ENCODE measurements at places on chromosomes 2 and 18.

DNA sequence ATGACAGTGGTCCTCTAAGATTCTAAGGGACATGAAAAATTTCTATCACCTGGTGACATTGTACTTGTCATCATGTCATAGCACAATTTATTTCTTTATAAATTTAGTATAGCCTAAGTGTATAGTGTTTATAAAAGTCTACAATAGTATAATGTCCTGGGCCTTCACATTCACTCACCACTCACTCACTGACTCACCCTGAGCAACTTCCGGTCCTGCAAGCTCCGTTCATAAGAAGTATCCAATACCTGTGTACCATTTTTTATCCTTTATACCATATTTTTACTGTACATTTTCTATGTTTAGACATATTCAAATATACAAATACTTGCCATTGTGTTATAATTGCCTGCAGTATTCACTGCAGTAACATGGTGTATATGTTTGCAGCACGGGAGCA is 72.8 kb upstream of the DSEL start:
- DNase-seq = no peak

- DNase-seq = no peak
These were observed 232.1 kb downstream of the LOXHD1 start for GRCh38 chr18:46424898-46425297.

GRCh38 chr2:46656640-46657039 is 177.3 kb downstream of the TMEM247 start:
- DNase-seq = no peak

DNA sequence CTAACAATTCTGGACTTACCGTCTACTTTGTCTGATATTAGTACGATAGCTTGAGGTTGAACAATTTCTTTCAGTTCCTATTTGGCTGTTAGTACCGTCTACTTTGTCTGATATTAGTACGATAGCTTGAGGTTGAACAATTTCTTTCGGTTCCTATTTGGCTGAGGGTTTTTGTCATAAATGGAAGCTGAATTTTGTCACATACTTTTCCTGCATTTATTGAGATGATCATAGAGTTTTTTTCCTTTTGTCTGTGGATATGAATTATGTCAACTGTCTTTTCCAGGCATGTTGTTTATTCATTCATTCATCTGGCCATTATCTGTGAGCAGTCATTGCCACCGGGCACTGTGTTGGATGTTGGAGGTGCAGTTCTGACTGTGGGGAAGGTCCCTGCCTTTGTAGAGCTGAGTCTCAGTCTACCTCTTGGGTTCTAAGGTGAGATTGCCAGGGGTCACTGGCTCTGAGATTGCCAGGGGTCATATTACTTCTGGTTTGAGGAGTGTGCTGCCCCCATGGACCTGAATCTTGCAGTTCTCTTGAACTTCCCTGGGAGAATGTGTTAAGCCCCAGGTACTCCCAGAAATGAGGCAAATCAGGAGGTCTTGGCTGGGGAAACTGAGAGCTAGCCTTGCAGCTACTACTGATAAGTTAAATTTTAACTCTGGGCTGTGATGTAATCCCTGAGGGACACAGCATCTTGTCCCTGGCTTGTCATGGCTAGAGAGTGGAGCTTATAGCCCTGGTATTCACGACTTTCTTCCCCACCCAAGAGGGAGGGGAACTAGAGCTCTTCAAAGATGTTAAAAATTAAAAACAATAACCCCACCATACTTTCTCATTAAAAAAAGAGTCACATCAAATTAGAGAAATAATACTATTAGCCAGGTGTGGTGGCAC is 89.1 kb upstream of the MBOAT2 start:
- DNase-seq = no peak

- DNase-seq = peak; percentile 70
These were observed 31.1 kb upstream of the SATB2 start for GRCh38 chr2:199488772-199489400.

DNA sequence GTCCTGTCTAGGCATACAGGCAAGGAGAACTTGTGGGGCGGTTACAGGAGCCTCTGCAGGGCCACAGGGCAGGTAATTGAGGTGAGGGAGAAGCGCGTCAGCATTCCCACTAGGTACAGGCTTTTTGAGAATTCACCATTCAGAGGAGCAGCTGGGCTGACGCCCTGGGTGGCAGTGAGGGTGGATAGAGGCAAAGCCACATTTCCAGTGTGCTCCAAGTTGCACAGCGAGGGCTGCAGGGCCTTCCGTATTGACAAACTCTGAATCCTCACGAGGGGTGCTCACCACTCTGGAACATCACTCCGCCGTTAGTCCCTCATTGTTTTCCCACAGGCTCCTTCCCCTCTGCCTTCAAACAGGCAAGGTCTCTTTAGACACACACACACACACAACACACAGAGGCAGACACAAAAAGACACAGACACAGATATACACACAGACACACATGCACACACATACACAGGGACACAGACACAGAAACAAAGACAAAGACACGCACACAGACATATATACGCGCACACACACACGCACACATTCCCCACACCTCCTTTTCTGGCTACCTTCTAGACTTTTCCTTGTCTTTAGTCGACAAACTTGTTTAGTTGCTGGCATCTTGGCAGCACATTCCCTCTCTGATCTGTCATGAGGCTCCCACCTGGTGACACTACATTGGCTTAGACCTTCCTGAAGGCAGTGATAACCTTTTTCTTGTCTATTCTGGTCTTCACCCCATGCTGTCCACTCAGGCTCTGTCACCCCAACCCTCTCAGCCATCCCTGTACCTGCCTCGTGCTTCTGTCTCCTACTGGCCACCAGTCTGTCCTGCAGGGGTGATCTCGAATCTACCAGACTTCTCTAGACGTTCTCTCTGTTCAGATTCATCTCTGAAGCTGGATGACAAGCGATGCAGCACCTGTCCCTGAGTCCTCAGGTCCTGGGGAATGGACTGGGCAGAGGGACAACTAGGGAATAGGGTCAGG is 136.8 kb downstream of the ALPK2 start:
- no peak for DNase-seq

DNA sequence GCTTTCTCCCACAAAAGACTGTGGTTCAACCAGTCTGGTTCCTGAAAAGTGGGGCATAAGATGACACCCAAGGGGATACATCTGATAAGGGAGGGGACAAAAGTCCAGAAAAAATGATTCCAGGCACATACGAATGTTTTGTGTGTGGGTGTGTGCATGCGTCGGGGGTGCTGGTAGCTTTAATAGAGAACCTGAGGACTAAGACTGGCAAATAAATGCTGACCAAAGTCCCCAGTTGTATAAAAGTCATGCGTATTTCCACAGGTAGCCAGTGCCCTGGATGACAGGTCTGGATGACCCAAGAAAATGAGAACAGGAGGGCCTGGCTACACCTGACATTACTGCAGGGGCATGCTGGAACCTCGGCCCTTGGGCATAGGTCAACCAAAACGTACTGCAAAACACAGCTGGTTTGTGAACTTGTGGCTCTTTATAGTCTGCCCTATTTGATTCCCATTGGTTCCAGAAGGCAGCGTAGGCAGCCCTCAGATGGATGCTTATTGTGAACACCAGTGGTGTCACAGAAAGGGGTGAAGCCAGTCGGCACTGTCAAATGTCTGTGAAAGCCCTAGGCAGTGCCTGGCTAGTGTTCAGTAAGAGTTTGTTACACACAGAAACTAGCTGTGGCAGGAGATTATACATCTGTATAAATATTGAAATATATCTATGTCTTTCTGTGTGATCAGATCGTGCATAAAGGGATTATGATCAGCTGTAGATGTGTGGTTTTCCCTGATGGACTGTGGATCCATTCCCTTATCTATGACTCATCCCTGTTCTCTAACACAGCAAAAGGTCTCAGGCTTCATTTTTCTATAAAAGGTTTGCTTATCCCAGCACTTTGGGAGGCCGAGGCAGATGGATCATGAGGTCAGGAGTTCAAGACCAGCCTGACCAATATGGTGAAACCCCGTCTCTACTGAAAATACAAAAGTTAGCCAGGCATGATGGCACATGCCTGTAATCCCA is 58.3 kb downstream of the INSIG2 start:
- no peak for DNase-seq

- no peak for DNase-seq
These were observed 134.1 kb upstream of the SERPINE2 start for GRCh38 chr2:224173210-224173609.

DNA sequence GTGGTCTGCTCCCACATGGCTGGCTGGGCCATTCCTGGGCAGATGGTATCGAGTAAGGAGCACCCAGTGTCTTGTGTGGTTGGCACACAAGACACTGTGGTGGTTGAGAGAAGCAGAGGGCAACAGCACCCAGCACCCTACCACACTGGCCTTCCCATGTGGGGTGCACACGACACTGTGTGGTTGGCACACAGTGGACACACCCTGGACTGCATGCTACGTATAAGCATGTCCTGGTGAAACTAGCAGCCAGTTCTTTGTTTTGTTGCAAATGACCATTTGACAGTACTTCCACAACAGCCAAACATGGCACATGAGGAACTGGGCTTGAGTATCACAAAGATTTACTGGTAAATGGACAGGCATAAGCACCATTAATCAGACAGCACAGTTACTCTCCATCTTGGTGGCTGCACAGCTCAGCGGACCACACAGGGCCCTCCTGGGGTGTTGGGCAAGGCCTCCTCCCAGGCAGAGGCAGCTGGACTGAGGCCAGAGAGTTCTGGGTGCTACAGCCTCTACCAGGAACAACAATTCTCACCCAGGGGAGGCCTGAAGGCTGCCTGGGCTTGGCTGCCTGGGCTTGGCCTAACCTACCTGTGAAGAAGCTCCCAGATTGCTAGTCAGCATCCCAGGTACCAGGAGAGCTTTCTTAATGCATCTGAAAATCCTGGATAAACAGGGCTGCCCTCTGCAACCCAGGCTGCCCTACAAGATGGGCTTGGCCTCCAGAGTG is 59.3 kb upstream of the ALPP start:
- DNase-seq = no peak

DNA sequence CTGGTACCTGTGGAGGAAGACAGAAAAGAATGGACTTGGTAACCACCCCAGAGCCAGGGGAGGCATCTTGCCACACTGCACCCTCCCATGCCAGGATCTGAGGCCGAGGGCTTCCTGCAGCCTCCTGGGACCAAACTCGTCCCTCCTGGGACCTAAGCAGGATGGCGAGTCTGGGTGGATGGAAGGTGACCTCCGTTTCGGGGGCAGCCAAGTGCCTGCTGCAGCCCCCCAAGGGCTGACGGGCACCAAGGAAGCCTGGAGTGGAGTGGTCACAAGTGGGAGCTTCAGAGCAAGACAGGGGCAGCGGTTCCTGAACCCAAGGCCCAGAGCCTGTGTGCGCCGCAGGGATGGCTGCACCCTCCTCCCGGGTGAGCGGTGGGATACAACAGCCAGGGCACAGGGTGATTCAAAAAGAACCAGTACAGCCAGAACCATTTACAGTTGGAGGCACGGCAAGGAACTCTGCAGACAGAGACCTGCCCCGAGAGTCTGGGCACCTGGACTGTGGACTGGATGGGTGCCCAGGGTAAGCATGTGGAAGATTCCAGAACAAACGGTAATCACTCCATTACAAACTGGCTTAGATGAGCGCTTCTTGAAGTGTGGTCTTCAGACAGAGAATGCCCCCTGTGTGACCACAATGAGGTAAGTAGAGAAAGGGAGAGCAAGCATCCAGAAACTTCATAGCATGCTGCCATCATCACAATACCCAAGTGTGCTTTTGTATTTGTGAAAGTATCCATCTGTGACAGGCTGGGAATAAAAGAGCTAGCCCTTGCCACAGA is 12.1 kb downstream of the HS1BP3 start:
- DNase-seq = no peak

DNA sequence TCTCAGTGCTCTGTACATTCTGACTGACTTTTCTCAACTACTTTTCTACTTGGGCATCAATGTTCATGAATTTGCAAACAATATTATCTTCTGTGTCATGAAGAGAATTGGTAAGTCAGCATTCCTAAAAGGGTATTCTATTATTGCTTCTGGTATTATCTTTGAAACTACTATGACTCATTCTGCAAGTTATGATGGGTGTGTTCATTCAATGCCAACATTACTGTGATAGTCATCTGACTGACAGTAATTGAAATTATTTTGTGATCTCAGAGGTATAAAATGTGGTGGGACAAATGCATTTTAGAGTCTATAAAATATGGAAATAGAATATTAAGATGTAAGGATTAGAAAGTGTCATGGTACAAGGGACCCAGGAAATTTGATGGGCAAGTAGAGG is 736.0 kb upstream of the CELF4 start:
- no peak for DNase-seq

GRCh38 chr2:190574169-190574568 is 39.6 kb upstream of the NEMP2 start:
- DNase-seq = no peak

GRCh38 chr2:141871913-141872634 is 258.7 kb downstream of the LRP1B start:
- no peak for DNase-seq

Measured in midbrain (tissue), 1 donor.